NCI-H2107 (cell line): ENCODE measurements at places on chromosomes 12 and 14.

DNA sequence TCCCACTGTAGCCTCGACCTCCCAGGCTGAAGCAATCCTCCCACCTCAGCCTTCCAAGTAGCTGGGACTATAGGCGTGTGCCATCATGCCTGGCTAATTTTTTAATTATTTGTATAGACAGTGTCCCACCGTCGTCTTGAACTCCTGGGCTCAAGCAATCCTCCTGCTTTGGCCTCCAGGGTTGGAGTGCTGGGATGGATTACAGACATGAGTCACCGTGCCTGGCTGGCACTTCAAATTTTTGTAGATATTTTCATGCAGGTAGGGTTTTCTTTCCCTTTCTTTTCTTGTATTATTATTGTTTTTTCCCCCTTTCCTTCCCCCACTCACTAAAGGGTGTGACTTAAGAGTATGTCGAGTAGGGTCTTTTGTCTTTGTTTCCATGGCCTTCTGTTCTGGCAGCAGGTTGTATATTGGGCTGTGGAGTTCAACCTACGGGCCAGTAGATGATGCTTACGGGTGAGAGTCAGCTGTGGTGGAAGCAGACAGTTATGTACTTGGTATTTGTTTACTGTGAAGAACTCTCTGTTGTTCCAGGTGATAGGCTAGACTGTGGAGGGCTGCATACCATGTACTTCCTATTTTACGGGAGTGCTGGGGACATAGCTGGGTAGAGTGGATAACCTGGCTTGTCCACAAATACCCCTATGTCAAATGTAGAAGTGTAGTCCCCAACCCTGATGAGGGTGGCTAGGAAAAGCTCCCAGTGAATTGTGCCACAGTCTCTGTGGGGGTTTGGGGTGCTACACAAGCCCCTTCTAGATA is 30.7 kb downstream of the RAD51B start:
- DNase-seq: no peak

GRCh38 chr14:73462815-73463214 is 4.5 kb upstream of the NUMB start:
- no peak for DNase-seq

DNA sequence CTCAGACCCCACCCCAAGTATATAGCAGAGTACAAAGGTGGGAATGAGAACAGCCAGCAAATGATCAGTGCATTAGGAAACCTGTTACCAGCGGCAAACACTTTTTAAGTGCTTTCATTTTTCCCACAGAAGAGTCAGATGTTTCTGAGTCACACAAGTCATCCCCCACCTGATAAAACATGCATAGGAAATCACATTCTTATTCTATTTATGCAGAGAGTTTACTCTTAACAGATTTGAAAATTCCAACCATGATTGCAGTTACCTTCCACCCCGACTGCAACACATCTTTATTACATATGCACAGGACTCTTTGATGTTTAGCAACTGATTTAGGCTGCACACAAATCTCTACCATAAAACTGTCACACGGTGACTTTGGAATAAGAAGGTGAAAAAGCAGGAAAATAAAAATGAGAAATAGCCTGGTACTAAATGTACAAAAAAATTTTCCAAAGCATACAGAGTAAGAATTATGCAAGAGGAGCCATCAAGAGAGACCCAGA is 236.4 kb downstream of the PAWR start:
- DNase-seq: no peak

- no peak for DNase-seq
These were observed 1.9 kb downstream of the PPP1R3E start for GRCh38 chr14:23300687-23301223.

- no peak for DNase-seq
These were observed 162.1 kb upstream of the IFNG-AS1 start for GRCh38 chr12:67826946-67827720.

GRCh38 chr12:19129122-19129485 is 429 bp upstream of the PLEKHA5 start:
- no peak for DNase-seq

GRCh38 chr14:36503771-36504741 is 16.0 kb downstream of the NKX2-1 start:
- DNase-seq: no peak
